ENCODE measurements at places on chromosomes 4 and X.

DNA sequence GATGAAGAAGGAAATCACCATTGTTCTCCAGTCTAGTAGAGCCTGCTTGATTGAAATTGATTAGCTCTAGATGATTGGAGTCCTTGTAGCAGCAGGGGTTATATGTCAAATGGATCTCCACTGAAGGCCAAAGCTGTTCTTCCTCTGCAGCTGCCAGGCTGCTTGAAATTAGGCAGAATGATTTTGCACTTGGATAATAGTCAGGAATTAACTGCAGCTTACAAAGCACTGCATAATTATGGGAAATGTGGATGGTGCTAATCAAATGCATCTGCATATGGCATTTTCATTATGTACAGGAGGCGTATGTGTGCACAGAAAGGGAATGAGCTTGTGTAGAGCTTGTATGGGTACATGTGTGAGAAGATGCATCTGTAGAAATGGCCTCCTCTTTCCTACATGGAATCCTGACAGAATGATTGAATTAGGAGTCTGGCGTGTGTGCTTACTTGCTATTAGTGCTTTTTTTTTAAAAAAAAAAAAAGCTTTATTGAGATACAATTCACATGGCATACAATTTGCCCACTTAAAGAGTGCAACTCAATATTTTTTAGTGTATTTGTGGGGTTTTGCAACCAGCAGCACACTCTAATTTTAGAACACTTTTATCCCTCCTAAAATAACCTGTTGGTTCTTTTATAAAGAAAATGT lies 65.9 kb downstream of the TMEM131L start:
- DNase-seq, result no peak

- no peak for DNase-seq
Observed at GRCh38 chr4:84897516-84897915, 69.0 kb downstream of the WDFY3 start.

DNA sequence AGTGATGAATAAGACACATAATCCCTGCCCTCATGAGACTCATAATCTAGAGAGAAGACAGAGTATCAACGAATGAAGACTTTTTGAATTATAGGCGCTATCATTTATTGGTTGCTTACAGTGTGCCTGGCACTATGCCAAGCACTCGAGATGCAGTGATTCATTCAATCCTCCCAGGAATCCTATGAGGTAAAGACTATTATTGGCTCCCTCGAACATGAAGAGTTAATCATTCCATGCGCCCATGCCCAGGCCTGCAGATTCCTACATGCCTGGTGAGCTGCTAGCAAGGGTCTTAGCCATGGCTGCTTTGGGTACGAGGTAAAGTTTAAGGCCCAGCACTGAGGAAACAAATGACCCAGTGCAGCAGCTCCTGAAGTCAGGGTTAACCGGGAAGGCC lies 47.0 kb downstream of the TEX13B start:
- no peak for DNase-seq

DNA sequence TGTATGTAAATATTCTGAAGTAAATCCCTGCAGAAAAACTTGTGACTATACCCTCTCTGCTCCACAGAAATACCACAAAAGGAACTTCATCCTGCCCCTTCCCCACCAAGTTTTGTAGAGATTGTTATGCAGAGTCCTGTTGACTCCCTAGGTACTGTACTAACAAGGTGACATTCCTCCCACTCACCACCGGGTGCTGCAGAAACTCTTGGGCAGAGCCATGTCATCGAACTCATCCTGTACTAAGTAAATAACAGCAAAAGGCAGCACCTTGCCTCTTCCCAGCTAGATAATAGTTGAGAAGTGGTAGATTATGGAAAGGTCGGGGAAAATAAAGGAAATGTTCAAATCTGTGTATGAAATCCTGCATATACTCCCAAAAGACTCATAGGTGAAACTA lies 233.3 kb downstream of the STPG2 start:
- DNase-seq, result no peak

GRCh38 chrX:119273420-119274192 lies 37.5 kb downstream of the PGRMC1 start:
- peak; percentile 6 for DNase-seq

DNA sequence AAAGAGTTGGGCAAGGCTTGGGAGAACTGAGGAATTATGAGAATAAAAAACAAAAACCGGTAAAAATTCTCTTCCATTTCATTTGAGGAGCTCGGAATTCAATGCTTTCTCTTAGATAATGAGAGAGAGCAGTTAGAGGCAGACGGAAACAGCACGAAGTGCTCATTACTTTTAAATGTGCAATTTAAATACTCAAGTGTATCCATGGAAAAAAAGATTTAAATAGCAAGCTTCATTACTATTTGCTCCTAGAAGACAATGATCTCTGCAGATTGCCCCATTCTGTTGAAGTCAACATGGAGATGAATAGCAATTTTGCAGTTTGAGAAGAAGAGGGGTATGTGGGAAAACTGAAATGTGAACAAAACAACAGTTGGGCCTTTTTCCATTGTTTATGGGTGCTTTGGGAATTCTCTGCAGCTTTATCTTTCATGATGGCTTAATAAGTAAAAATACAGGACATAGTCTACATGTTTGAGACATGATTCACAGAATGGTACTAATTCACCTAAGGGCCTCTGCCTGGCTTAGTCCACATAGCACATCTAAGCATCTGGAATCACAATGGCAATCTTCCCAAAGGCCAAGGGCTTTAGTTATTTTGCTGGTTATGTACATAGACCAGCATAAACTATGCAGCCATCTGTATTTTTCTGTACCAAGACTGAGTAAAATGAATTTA lies 512.7 kb upstream of the FAT1 start:
- DNase-seq, result no peak

DNA sequence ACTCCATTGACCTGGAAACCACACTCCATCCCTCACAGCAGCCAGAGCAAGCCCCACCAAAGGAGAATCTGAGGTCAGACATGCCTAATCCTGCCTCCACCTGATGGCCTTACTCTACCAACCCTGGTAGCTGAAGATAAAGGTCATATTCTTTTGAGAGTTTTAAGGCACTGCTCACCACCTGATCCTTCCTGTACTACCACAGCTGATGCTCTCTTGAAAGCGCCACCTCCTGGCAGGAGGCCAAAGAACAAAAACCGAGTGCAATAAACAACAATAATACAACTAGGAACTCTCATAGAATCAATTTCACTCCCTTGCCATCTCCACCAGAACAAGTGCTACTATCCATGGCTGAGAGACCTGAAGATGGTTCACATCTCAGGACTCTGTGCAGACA lies 301.6 kb downstream of the NAF1 start:
- no peak for DNase-seq

DNA sequence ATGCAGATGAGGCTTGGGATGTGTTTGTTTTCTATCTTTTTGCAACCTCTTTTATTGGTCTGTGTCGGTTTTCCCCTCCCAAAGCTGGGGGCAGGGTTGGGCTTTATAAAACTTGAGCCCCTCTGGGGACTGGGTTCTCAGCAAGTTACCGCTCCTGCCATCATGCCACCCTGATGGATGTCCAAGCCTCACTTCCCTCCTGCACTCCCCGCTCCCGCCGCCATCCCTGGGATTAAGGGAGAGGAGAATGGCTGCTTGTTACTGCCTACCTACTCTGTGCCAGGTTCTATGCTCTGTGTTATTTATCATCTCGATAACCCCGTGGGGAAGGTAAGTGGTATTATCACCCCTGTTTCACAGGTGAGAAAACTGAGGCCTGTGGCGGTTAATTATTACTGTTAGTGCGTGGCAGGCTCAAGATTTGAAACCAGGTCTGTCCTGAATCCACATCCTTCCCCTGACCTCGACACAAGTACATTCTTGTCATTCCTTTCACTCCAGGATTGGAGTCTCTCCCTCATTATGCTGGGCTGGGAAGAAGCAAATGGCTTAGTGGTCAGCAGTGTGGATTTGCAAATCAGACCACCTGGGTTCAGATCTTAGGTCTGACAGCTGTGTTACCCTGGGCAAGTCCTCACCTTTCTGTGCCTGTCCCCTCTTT lies 4.5 kb downstream of the UBA1 start:
- DNase-seq, result no peak

- DNase-seq, result no peak
Observed at GRCh38 chrX:52977953-52978352, 19.6 kb upstream of the FAM156A start.

- no peak for DNase-seq
Observed at GRCh38 chr4:86564795-86565194, 29.3 kb upstream of the PTPN13 start.

DNA sequence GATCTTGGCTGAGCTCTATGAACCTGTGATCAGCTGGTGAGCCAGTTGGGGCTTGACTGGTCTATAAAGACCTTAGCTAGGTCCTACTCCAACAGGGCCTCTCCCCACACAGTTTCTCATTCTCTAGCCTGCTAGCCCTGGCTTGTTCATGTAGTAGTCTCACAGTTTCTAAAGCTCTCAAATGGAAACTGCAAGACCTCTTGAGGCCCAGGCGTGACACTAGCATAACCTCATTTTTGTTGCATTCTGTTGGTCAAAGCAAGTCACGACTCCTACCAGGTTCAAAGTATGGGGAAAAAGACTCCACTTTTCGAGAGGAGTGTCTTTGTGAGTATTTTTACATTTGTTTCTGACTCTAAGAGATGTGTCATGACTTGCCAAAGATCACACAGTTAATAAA lies 50.9 kb downstream of the CEP44 start:
- DNase-seq, result no peak

- no peak for DNase-seq
Observed at GRCh38 chr4:7171191-7171900, 21.0 kb upstream of the SORCS2 start.

DNA sequence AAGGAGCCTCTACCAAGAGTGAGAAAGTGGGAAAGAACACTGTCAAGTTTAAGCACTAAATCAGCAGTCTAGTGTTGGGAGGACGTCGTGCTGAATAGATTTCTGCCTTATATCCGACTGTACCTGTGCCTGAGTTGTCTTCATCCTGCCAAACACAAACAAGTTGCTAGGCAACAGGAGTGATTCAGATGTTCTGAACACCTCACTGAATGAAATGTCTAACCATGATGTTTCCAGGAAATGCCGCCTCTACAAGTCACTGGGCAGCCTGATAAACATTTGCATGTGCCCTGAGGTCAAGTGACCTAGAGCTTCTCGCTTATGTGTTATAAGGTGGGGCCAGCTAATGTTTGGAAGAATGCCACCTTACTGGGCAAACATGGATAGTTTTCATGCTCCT lies 37.9 kb downstream of the SGMS2 start:
- no peak for DNase-seq

DNA sequence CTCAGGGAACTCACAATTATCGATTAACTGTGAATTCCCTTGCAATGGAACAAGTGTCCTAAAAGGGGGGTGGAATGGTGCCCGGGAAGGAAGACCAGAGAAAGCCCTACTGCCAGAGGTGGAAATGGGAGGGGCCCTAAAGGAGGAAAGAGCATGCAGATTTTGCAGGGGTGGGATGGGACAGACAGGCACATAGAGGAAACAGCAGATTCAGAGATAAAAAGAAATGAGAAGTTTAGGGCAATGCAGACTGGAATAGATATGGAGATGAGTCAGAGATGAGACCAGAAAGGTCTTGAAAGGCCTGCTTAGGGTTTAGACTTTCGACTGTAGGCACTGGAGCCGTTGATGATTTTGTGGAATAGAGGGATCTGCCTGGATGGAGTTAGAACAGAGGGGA lies 57.4 kb upstream of the PITX2 start:
- DNase-seq, result no peak

- DNase-seq, result no peak
Observed at GRCh38 chr4:5940470-5941203, 47.8 kb upstream of the CRMP1 start.

- DNase-seq, result no peak
Observed at GRCh38 chr4:126404549-126404948, 1089.8 kb downstream of the FAT4 start.

GRCh38 chr4:1244081-1244977 lies 4.6 kb downstream of the CTBP1 start:
- no peak for DNase-seq

DNA sequence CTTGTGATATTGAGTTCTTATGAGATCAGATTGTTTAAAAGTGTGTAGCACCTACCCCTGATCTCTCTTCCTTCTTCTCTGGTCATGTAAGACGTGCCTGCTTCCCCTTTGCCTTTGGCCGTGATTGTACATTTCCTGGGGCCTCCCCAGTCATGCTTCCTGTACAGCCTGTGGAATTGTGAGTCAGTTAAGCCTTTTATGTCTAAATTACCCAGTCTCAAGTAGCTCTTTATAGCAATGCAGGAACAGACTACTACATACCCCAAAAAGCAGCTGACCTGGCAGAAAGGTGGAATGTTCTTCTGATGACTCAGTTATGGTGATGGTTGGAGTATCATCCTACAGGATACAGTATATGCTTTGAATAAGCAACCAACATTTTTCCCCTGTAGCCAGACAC lies 11.4 kb upstream of the MCUB start:
- no peak for DNase-seq

GRCh38 chr4:7785017-7785416 lies 154.6 kb downstream of the AFAP1 start:
- no peak for DNase-seq

GRCh38 chr4:58063404-58064160 lies 953.4 kb upstream of the IGFBP7 start:
- no peak for DNase-seq

GRCh38 chrX:129750971-129751370 lies 12.2 kb downstream of the XPNPEP2 start:
- no peak for DNase-seq

DNA sequence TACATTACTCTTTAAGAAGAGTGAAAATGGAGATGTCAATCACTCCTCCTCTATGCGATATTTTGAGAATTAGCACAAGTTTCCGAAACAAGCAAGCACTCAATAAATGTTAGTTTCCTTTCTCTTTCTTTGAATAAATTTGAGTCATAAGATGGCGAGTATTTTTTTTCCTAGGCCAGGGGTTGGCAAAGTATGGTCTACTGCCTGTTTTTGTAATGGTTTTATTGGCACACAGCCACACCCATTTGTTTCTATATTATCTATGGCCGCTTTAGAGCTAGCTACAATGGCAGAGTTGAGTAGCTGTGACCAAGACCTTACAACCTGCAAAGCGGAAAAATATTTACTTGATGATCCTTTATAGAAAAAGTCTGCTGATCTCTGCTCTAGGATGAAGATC lies 139.5 kb downstream of the MID1 start:
- DNase-seq, result no peak

- DNase-seq, result no peak
Observed at GRCh38 chr4:110354460-110354859, 121.5 kb upstream of the ENPEP start.

- DNase-seq, result no peak
Observed at GRCh38 chrX:40152173-40152711, 54.5 kb upstream of the BCOR start.

DNA sequence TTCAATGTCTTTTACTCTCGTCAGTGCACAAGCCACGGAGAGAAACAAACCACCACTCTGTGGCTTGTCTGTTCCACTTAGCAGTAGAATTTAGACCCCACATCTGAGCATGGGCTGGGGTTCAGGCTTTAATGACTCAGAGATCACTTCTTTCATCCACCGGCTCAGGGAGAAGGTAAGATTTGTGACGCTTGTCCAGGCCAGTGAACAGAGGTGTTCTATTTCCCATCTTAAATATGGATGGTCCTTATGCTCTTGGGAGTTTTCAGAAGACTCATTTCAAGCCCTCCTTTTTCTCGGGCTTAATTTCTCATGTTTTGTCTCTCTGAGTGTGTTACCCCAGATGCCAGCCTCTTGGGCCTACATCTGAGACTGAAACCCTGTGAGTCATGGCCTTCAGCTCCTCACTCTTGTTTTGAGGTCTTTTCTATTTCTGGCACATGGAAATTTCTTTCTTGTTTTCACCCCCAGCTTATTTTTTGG lies 127.4 kb upstream of the SFRP2 start:
- no peak for DNase-seq

- no peak for DNase-seq
Observed at GRCh38 chrX:40573763-40574162, 7.0 kb upstream of the ATP6AP2 start.
